ENCODE measurements at places on chromosomes 16 and 17. TPM values are rescaled to one million over a fixed set of nuclear protein-coding genes. Genes with fewer than 3 reads are reported as not detected.

GRCh38 chr17:60141111-60142018 is 8.4 kb upstream of the CA4 start:
- no peaks in the 10 kb centered on the region for H3K36me3 ChIP-seq
- no peak overlapping the region for H3K27ac ChIP-seq
- H3K4me1 ChIP-seq, result peaks cover 37% of the 10 kb centered on the region
- no peak overlapping the region for H3K4me3 ChIP-seq

GRCh38 chr17:56917559-56918296 is 3.9 kb upstream of the TRIM25 start:
- H3K27ac ChIP-seq, result no peak overlapping the region
- no peaks in the 10 kb centered on the region for H3K27me3 ChIP-seq
- H3K4me3 ChIP-seq, result no peak overlapping the region
- H3K36me3 ChIP-seq, result peaks cover 32% of the 10 kb centered on the region

DNA sequence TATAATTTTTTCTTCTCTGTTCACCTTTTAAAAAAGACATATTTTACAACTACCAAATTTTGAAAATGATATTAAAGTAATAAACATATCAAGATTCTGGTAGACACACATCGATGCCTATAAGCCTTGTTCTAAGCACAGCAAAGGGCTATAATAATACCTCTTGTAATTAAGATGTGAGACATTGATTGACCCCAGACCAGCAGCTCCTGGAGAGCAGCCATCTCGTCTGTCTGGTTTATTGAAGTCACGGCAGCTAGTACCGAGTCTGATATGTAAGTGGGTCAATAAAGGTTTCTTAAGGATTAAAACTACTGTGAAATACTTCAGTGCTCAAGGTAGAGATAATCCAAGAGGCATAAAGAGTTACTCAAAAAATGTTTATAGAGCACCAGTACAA is 76.1 kb downstream of the C17orf58 start:
- peaks cover 27% of the 10 kb centered on the region for H3K36me3 ChIP-seq
- H3K4me1 ChIP-seq, result no peaks in the 10 kb centered on the region
- H3K4me3 ChIP-seq, result no peak overlapping the region
- no peak overlapping the region for H3K27ac ChIP-seq
- no peak for DNase-seq

- peaks cover 19% of the 10 kb centered on the region for H3K4me1 ChIP-seq
- H3K4me3 ChIP-seq, result no peak overlapping the region
- no peak for DNase-seq
- no peak overlapping the region for H3K27ac ChIP-seq
- H3K27me3 ChIP-seq, result no peaks in the 10 kb centered on the region
Measured at GRCh38 chr16:1407753-1408152, 6.8 kb downstream of the UNKL start.

- peaks cover 45% of the 10 kb centered on the region for H3K4me1 ChIP-seq
- peaks cover 16% of the 10 kb centered on the region for H3K36me3 ChIP-seq
- peak overlapping the region; percentile 47 for H3K27ac ChIP-seq
- no peaks in the 10 kb centered on the region for H3K27me3 ChIP-seq
Measured at GRCh38 chr17:1725642-1726511, 1.4 kb downstream of the WDR81 start.

- no peak overlapping the region for H3K27ac ChIP-seq
- H3K27me3 ChIP-seq, result no peaks in the 10 kb centered on the region
- DNase-seq, result no peak
Measured at GRCh38 chr16:84498223-84498610, 6.2 kb downstream of the MEAK7 start.

DNA sequence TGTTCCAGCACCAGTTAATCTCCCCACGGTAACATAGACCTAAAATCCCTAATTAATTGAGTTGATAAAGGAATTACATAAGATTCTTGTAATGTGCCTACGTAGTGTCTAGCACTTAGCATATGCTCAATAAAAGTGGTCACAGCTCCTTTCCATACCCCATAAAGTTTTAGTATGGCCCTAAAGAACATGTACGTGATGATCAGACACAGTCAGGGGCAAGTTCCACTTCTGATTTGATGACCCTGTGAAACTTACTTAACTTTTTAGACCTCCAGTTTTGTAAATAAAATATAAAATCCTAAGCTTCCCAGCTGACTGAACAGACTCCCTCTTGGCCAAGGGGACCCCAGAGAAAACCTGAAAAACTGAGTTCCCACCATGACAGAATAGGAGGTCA is 391.3 kb upstream of the ERCC4 start:
- no peak overlapping the region for H3K27ac ChIP-seq
- no peaks in the 10 kb centered on the region for H3K4me1 ChIP-seq
- no peak for DNase-seq
- no peak overlapping the region for H3K4me3 ChIP-seq
- no peaks in the 10 kb centered on the region for H3K36me3 ChIP-seq
- no peaks in the 10 kb centered on the region for H3K27me3 ChIP-seq

DNA sequence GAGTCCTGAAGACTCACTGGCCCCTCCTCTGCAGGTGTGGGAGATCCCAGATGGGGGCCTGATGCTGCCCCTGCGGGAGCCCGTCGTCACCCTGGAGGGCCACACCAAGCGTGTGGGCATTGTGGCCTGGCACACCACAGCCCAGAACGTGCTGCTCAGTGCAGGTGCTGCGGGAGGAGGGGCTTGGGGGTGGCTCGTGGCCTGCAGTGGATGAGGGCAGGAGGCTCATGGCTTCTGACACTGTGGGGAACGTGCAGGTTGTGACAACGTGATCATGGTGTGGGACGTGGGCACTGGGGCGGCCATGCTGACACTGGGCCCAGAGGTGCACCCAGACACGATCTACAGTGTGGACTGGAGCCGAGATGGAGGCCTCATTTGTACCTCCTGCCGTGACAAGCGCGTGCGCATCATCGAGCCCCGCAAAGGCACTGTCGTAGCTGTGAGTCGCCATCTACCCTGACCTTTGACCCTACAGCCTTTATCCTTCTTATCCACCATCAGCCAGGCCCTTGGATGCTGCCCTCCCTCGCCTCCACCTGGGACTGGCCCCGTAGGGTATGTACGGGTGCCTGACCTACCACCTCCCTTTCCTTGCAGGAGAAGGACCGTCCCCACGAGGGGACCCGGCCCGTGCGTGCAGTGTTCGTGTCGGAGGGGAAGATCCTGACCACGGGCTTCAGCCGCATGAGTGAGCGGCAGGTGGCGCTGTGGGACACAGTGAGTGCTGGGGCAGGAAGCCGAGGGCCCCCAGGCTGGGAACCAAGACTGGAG is 3.6 kb downstream of the CORO1A start:
- H3K4me1 ChIP-seq, result peaks cover 24% of the 10 kb centered on the region
- H3K27me3 ChIP-seq, result no peaks in the 10 kb centered on the region
- H3K36me3 ChIP-seq, result peaks cover 45% of the 10 kb centered on the region
- peak; percentile 84 for DNase-seq
- H3K4me3 ChIP-seq, result peak overlapping the region; percentile 100
- H3K27ac ChIP-seq, result peak overlapping the region; percentile 99

DNA sequence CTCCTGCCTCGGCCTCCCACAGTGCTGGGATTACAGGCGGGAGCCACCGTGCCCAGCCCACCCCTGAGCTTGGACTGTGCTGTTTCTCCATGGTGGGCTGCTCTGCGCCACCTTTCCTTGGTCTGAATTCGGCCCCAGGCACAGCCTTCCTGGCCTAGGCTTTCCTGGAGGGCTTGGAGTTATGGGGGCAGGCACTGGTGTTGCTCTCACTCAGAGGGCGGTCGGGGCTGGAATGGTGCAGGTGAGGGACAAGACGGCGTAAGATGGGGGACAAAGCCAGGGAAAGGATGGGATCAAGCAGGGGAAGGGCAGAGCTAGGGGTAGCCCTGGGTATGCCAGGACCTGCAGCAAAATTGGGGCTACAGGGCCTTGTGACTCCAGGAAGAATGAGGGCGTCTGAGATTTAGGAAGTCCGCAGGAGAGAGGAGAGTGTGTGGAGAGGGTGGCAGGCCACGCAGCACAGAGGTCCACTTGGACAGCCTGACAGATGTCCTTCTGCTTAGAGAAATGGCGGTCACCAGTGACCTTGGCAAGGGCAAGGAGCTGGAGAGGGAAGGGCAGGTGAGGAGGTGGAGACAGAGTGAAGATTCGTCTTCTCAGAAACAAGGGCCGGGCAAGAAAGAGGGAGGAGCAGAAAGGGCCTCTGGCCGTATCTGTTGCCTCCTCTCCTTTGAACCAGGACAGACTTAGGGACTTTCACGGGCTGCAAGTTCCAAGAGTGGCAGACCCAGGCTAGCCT is 1.6 kb upstream of the ATP6V0C start:
- peaks cover 41% of the 10 kb centered on the region for H3K4me1 ChIP-seq
- H3K36me3 ChIP-seq, result peaks cover 7% of the 10 kb centered on the region
- no peak overlapping the region for H3K27ac ChIP-seq
- H3K4me3 ChIP-seq, result peak overlapping the region; percentile 89
- no peak for DNase-seq

GRCh38 chr17:40022961-40023541 is 7.8 kb downstream of the CSF3 start:
- no peak overlapping the region for H3K27ac ChIP-seq
- peaks cover 25% of the 10 kb centered on the region for H3K4me1 ChIP-seq
- no peak for DNase-seq
- no peak overlapping the region for H3K4me3 ChIP-seq
- peaks cover 53% of the 10 kb centered on the region for H3K36me3 ChIP-seq

DNA sequence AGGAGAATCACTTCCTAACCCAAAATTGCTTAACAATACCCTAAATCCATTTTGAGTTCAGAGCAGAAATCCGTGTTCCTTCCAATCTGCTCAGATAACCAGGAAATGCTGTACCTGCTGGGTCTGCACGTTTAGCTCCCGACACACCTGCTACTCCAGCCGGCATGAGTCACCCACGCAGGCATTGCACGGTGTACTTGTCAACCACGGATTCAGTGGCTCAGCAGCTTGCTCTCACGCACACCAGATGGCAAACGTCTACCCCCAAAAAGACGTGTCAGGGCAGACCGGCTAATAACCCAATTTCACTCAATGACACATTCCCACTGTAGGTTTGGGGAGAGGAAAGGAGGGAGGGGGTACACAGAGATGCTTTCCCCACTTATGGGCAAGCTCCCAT is 468.1 kb downstream of the SOX9 start:
- peak overlapping the region; percentile 52 for H3K4me3 ChIP-seq
- peaks cover 9% of the 10 kb centered on the region for H3K36me3 ChIP-seq
- H3K27ac ChIP-seq, result peak overlapping the region; percentile 84
- DNase-seq, result peak; percentile 53

- peaks cover 30% of the 10 kb centered on the region for H3K27me3 ChIP-seq
- no peak for DNase-seq
- no peaks in the 10 kb centered on the region for H3K4me1 ChIP-seq
- no peak overlapping the region for H3K4me3 ChIP-seq
- H3K36me3 ChIP-seq, result no peaks in the 10 kb centered on the region
- H3K27ac ChIP-seq, result no peak overlapping the region
Measured at GRCh38 chr17:74918906-74919305, 4.1 kb downstream of the USH1G start.

- no peaks in the 10 kb centered on the region for H3K36me3 ChIP-seq
- H3K4me3 ChIP-seq, result no peak overlapping the region
- H3K4me1 ChIP-seq, result no peaks in the 10 kb centered on the region
- H3K27ac ChIP-seq, result no peak overlapping the region
Measured at GRCh38 chr17:33889766-33890165, 365.3 kb upstream of the CCL2 start.

EXOC3L1 gene
- not detected for total RNA-seq

BRIP1 gene
- total RNA-seq, result 21.7 TPM

WDR59 gene
- total RNA-seq, result 67.1 TPM

CLEC18A gene
- total RNA-seq, result 1.6 TPM

ARHGDIG gene
- not detected for total RNA-seq

MYH2 gene
- not detected for total RNA-seq

NPIPB2 gene
- total RNA-seq, result 8.1 TPM

PRSS33 gene
- not detected for total RNA-seq

All from activated CD4-positive, alpha-beta memory T cell treated with anti-CD3 and anti-CD28 coated beads, Interleukin-2, amount 10 ng/mL, durations not matched to agents 7 days and 5 days (primary cell).